Liver (tissue), 10 donors: ENCODE measurements at places on chromosomes 12 and 14.
A peak's percentile ranks its signal among the peaks of the same experiment; 100 is the strongest.

DNA sequence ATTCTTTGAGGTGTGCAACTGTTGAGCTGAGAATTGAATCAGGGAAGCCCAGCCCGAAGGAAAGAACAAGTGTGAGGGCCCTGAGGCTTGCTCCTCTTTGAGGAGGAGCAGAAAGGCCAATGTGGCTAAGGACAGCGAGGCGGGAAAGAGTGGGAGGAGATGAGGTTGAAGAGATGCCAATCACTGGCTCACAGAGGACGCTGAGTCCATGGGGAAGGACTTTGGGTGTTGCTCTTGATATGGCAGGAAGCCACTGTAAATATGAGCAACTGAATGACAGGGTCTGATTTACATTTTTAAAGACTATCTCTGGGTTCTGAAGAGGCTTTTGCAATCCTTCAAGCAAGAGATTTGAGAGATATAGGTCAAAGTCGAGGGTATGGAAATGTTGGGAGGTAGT, 3.3 kb upstream of the APPL2 start:
- DNase-seq: no peak

- DNase-seq: no peak
Observed at GRCh38 chr12:85357609-85358008, 77.6 kb downstream of the ALX1 start.

DNA sequence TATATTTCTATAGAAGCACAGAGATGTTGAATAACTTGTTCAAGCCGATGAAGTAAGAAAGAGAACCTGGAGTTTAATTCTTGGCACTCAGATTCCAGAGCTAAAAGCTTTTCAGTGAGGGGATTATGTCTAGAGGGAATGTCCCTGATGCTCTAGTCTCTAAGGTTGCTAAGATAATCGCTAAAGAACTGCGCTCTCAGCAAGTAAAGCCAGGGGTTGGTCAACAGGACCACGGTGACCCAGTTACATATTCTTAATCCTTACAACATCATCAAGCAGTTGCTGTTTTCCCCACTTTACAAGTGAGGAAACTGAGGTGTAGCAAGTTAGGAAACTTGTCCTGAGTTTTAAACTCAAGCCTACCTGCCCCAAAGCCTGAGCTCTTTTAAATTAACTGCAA, 110.8 kb downstream of the DAD1 start:
- DNase-seq: no peak

DNA sequence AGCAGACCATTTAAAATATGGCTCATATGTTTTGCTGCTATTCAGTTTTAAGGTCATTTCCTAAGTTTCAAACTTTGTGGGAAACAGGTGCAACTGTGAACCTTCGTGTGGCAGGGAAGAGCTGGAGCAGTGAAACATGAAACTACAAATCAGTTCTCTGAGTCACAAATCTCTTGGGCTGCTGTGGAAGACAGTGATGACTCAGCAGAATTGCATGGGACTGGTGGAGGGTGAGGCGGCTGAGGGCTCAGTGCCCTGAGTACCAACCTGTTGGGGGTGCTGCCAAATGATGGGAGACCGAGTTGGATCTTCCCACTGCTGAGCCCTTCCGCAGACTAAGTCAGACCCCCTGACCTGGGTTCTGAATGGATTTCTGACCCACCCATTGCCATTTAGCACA, 8.4 kb upstream of the CALM1 start:
- no peak for DNase-seq

GRCh38 chr12:5391653-5392052, 40.3 kb upstream of the NTF3 start:
- no peak for DNase-seq

DNA sequence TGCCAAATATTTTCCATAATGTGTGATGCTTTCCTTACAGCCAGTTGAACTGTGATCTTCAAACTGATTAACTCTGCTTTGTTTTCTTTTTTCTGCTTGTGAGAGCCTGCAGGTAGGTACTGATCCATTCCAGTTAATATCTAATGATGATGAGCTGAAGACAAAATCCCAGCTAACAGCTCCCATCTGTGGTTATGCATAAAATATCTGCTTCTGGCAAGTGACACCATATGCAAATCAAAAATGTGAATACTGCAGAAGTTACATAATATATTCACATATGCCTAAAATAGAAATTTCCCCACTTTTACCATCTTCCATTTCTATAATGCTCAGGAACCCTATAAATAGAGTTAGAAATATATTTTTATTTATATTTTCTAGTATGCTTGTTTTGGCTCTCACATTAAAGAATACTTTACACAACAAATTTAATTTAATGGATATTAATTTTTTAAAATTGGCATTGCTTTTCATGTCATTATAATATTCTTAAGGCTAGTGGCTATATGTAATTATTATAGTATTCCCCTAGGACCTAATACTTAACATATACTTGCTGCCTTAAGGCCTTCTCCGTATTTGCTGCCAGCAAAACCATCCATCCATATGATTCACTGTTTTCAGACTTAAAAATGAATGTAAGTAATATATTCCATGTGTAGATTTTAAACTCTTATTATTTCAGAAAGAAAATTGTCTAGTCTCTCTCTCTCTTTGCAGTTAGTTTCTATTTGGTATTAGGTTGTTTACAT, 83.8 kb downstream of the CCER1 start:
- no peak for DNase-seq

DNA sequence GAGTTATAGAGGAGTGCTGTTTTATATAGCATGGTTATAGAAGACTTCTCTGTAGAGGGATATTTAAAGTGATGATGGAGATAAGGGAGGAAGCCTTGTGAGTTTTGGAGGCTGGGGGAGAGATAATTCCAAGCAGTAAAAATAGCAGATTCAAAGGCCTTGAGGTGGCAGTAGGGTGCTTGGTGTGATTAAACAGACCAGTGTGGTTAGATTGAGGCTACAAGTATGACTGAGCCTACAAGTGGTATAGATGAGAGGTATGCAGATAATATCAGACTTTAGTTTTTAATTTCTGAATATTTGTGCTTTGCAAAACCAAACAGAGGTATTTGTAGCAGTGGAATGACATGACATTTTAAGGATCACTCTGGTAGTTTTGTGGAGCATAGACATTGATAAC, 20.3 kb downstream of the FANCM start:
- no peak for DNase-seq

DNA sequence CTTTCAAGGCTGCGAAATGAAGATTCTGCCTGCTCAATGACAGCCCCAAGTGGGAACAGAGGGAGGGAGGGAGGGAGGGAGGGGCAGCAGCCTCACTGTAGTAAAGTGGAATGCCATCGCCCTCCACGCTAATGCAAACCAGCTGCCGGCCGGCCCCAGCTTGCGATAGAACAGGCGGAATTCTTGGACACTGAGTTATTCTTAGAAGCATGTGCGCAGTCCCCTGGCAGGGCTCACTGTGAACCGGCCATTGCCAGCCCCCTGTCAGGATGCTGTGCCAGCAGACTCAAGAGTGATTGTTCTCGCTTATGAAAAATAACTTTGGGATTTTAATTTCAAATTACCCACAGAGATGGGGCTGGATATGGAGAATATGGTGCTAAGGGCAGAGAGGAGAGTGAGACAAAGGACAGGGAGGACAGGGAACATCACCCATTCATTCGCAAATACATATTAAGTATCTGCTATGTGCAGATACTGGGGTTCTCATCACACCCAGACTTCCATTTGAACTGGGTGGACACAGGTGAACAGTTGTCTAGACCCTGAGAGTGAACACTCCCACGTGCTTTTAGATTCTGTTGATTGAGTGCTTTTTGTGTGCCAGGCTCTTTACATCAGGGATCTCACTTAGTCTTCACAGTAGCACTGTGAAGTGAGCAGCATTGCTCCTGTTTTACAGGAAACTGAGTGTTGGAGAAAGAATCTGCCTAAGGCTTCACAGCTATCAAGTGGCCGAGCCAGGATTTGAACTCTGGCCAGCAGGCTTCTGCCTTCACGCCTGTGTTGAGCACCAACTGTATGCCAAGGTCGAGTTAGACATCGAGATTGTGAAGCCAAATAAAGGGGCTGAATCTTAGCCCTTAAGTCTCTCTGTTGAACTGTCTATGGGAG, 192.9 kb downstream of the C12orf75 start:
- no peak for DNase-seq

GRCh38 chr14:76514213-76514998, 138.5 kb downstream of the ESRRB start:
- peak; percentile 40 for DNase-seq

DNA sequence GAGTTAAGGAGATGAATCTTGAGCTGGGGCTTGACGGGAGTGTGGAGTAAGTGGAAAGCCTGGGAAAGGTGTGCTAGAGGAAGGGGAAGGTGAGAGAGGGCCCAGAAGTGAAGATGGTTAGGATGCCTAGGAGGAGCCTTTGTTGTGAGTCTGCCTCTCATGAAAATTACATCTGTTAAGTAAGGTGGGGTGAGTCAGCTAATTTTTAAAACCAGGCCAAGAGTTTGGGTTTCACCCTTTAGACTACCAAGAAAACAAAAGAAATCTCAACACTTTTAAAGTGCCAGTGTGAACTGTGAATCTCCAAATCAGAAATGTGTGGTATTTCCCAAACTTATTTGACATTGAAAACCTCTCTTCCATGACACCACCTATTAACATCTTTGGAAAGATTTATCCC, 185.2 kb downstream of the CRADD start:
- DNase-seq: no peak

DNA sequence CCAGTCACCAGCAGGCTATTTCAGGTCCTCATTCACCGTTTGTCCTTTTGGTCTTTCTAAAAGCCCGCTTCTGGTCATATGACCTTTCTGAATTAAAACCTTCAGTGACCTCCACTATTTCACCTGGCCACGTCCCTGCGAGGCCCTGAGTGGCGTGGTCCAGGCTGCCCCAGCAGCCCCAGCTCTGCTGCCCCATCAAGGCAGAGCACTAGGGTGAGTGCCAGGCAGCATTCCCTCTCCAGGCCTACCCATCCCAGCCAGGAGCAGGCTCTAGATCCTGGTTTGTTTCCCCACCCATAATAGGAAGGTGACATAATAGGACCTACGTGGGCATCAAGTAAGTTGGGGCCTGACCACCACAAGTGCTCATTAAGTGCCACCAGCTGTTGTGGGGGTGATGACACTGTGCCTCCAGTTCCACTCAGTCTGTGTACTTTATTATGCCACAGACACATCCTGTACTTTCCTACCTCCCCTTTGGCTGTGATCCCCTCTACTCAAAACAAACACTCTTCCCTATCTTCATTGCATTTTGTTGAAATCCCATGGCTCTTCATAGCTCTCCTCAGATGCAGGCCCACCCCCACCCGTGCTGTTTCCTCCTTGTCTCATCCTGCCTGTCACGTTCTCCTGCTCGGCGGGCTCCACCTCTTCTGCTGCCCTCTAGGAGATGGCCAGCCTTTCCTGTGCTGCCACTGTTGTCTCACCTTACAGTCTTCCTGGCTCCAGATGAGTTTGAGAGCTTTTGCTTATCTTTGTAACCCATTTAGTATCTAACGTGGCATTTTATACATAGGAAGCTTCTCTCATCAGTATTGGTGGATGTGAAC, 21.4 kb downstream of the CKB start:
- no peak for DNase-seq

- no peak for DNase-seq
Observed at GRCh38 chr14:72826039-72826438, 67.9 kb downstream of the DPF3 start.

GRCh38 chr14:100256339-100256895, 17.5 kb downstream of the YY1 start:
- DNase-seq: no peak

GRCh38 chr14:51448831-51449670, 202.7 kb upstream of the FRMD6 start:
- DNase-seq: no peak

- no peak for DNase-seq
Observed at GRCh38 chr12:114562654-114563053, 121.3 kb downstream of the TBX3 start.

- no peak for DNase-seq
Observed at GRCh38 chr12:52141875-52142274, 49.9 kb downstream of the KRT80 start.

- no peak for DNase-seq
Observed at GRCh38 chr12:67425394-67425793, 156.2 kb downstream of the CAND1 start.

DNA sequence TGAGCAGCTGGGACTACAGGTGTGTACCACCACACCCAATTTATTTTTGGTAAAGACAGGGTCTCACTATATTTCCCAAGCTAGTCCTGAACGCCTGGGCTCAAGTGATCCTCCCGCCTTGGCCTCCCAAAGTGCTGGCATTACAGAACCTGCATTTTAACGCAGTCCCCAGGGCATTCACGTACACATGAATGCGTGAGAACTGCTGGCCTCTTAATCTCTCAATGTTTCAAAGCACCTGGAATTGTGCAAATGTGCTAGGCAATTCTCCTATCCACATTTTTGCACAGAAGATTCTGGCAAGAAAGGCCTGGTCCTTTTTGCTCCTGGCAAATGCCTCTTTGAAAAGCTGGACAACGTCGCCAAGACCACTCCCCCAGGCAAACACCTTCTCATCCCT, 35.2 kb downstream of the TESC start:
- no peak for DNase-seq

DNA sequence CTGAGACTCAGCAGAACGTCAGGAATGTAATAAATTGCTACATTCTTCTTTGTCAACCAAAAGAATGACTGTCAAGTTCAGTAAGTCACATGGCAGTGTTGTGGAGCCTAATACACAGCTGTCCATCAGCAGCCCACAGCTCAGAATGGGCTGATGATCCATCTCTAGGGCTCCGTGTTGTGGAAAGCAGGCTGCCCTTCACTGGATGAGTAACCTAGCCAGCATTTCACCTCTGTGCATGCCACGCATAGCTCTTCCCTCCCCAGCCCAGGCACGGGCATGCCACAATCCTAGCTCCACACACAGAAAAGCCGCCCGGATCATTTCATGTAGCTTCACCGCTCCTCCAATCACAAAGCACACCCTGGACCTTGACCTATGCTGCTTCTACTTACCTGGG, 878.0 kb upstream of the TMEM132C start:
- no peak for DNase-seq

- no peak for DNase-seq
Observed at GRCh38 chr14:54787261-54787660, 115.4 kb downstream of the GCH1 start.

DNA sequence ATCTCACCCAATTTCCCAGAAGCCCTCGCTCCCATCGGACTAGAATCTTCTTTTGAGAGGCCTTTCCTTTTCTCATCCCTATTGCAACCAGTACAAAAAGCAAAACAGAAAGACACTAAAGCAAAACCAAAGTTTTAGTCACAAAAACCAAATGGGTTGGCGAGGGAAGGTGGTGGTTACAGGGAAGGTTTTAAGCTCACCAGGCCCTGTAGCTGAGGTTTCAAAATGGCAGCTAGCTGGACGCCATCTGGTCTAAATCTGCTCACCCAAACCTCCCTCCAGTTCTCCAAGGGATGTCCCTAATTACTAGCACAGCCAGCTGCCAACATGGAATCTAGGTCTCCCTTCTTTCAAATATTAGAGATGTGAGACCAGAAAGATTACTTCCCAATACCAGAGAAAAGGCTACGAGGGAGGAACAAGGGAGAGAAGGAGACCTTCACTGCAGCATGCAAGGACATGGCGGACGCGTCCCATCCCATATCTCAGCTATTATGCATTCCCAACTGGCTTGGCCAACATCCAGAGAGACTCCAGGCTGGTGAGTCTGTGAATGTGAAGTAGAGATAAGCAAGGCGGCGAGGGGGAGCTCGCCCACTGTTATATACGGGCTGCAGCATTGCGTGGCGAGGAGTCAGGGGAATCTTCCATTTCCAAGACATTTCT, 70.8 kb downstream of the DPF3 start:
- DNase-seq: peak; percentile 69
